ENCODE measurements at places on chromosomes 16 and 17.

DNA sequence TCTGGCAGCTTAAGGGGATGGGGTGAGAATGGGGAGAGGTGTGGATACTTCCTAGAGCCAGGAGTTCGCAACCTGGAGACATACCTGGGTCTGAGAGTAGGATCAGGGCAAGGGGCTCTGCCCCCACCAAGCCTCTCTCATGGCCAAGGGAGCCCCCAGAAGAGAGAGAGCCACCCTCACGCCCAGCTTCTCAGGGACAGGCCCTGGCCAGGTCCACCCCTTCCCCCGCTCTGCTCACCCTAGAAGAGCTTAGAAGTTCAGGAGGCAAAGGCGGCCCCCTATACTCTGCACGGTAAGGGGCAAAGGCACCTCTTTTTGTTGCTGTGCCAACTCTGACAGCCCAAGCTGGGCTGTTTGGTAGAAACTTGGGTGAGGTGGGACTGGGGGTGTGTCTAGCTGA is 69.3 kb upstream of the TMEM97 start:
- DNase-seq = no peak

DNA sequence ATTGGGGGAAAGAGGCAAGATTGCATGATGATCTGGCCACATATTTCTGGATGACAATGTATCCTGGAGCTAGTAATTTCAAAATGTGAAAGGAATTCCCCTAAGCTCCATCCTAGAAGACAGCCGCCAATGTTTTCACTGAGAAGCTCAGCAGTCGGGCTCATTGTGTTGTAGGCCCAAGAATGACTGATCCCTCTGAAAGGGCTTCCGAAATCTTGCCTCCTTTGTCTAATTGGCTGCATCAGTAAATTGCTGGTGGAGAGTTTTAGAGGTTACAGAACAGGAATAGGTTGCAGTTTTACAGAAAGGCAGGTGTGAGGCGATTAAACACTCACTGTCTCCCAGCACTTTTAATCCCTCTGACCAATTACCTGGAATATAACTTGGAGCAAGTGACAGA is 464.1 kb upstream of the SALL1 start:
- no peak for DNase-seq

DNA sequence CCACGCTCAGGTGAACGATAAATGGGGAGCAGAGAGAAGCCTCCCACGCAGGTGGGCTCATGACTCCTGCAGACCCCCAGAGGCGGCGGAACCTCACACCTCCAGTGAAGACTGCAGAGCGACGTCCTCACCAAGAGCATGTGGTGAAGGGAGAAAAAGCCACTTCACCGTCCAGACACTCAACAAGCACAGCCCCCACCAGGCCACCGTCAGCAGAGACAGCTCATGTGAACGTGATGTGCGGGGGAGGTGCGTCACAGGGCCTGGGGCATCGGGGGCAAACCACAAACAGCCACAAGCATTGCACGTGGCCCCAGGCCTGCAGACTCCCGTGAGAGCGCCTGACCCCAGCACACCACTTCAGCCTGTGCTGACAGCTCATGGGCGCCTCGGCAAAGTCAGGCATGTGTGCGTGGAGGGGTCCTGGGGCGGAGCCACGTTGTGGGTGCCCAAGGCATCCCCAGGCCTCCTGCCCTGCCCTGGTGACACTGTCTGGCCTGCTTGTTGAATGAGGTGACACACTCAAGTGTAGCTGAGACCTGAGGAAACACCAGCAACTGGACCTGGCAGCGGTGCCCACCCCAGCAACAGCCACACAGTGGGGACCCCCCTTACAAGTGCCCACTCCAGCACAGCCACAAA is 19.0 kb downstream of the LMF1 start:
- no peak for DNase-seq

GRCh38 chr17:78355701-78356100 is 4.2 kb downstream of the SOCS3 start:
- DNase-seq = no peak

- no peak for DNase-seq
Measured at GRCh38 chr17:64615028-64615677, 47.0 kb downstream of the SMURF2 start.

- DNase-seq = peak; percentile 5
Measured at GRCh38 chr17:52048137-52048898, 110.2 kb downstream of the CA10 start.

- DNase-seq = no peak
Measured at GRCh38 chr17:1766382-1767135, 4.7 kb downstream of the SERPINF1 start.

DNA sequence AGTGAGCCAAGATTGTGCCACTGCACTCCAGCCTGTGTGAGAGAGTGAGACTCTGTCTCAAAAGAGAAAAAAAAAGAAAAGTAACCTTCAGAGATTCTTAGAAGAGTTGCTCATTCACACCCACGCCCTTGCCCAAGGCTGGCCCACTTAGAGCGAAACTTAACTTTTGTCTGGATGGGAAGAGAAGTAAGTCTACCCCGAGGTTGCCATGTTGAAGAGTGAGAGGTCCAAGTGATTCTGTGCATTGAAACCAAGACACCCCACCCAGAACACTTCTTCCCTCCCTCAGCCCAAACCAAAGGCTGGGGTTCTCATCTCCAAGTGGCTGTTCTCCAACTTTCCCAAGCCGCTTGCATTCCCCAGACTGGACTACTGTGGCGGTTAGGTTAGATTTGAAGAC is 2.4 kb upstream of the CISD3 start:
- no peak for DNase-seq

DNA sequence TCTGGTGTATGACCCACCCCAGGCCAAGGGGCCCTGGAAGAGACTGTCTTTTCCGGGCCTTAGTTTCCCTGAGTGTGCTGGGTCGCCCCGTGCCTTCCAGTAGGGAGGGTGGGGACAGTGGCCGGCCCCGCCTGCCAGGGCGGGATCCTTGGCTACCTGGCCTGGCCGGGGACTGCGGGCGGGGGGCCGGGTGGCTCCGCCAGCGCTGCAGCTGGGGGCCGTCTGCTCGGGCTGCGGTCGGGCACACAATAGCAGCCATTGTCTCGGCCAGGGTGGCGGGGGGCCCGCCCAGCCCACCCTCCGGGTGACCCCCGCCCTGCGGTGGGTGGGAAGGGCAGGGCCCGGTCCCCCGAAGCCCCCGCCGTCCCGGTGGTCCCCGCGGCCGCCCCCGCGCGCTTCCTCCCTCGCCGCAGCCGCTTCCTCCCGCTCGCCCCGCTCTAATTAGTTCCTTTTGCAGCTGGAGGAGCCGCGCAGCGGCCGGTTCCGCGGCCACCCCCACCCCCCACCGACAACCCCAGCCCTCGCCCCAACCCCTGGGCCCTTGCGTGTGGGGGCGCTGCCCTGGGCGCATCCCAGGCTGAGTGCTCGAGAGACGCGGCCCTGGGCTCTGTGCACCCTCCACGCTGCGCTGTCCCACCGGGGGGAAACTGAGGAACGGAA is 11.6 kb downstream of the GLIS2 start:
- DNase-seq = peak; percentile 40

GRCh38 chr16:89050868-89051311 is 42.8 kb upstream of the ACSF3 start:
- no peak for DNase-seq

DNA sequence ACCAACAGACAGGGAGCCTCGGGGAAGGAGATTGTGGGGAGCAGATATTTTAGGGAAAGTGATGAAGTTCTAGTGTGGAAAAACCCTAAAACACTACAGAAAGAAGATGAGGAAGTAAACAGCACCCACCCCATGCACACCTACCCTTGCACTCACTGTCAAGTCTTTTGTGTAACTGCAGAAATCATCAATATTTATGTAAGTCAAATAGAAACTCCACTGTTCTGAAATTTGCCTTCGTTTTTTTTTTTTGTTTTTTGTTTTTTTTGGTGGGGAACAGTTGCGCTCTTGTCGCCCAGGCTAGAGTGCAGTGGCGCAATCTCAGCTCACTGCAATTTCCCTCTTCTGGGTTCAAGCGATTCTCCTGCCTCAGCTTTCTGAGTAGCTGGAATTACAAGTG is 273.4 kb downstream of the CPPED1 start:
- DNase-seq = no peak

- DNase-seq = no peak
Measured at GRCh38 chr16:31276600-31276999, 16.8 kb downstream of the ITGAM start.

DNA sequence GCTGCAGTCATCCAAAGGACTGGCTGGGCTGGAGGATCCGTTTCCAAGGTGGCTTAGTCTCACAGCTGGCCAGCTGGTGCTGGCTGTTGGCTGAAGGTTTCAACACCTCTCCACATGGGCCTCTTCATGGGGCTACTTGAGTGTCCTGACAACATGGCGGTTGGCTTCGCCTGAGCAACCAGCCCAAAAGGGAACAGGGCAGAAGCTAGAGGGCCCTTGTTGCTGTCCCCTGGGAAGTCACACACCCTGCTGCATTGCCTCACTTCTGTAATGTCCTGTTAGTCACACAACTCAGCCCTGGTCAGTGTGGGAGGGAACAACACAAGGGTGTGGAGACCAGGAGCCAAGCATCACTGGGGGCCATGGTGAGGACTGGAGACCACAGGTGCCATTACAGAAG is 36.6 kb downstream of the C16orf78 start:
- DNase-seq = no peak

DNA sequence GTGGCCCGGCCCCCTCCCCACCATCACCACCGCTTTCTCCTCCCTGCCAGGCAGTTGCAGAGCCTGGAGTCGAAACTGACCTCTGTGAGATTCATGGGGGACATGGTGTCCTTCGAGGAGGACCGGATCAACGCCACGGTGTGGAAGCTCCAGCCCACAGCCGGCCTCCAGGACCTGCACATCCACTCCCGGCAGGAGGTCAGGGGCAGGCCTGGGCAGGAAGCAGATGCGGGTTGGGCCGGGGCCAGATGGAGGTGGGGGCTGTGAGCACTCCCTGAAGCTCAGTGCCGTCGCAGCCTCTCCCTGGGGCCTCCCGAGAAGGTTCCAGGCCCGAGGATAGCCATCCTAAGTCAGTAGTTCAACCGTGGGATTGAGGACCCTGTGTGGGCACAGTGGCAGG is 14.2 kb upstream of the ADGRG3 start:
- DNase-seq = peak; percentile 36

DNA sequence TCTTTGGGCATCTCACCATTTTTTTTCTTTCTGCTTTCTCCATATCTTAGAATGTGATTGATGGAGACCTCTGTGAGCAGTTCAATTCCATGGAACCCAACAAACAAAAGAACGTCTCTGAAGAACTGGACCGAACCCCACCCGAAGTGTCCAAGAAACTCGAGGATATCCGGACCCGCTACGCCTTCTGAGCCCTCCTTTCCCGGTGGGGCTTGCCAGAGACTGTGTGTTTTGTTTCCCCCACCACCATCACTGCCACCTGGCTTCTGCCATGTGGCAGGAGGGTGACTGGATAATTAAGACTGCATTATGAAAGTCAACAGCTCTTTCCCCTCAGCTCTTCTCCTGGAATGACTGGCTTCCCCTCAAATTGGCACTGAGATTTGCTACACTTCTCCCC is 48.0 kb downstream of the SF3B3 start:
- no peak for DNase-seq

- DNase-seq = no peak
Measured at GRCh38 chr16:70375636-70376611, 29.2 kb downstream of the DDX19A start.

DNA sequence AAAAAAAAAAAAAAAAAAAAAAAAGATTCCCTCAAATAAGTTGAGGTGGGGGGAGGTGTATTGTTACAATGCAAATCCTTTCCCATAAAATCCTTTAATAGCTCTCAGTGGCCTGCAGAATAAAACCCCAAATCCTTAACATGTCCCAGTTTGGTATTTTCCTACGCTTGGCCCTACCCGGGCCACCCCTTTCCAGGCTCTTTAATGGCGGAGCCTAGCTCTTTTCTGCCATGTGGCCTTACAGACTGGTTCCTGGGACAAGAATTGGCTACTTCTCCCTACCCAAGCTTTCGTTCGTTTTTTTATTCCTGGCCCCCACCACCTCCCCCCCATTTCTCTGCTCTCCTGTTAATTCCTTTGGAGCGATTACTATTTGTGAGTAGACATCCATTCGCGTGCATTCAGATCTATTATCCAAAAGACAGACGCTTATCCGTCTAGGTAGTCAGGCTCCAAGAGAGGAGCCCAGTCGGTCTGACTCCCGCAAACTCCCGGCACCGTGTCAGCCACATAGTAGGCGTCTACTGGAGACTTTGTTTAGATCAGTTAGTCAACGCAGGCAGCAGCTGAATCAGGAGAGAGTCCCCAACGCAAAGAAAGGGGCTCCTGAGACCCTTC is 813 bp upstream of the THAP11 start:
- DNase-seq = no peak

DNA sequence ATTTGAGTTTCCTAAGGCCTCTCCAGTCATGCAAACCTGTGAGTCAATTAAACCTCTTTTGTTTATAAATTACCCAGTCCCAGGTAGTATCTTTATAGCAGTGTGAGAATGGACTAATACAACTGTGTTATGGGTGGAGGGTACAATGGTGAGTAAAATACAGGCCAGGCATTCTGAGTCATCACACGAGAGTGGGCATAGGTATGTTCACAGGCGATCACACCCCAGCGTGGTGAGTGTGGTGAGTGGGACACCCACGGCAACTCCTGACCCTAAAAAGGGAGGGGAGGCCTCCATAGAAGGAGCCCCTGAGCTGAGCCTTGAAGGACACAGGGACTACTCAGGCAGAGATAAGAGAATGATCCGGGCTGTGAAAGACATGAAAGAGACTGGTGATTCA is 22.6 kb upstream of the MAPT start:
- no peak for DNase-seq

DNA sequence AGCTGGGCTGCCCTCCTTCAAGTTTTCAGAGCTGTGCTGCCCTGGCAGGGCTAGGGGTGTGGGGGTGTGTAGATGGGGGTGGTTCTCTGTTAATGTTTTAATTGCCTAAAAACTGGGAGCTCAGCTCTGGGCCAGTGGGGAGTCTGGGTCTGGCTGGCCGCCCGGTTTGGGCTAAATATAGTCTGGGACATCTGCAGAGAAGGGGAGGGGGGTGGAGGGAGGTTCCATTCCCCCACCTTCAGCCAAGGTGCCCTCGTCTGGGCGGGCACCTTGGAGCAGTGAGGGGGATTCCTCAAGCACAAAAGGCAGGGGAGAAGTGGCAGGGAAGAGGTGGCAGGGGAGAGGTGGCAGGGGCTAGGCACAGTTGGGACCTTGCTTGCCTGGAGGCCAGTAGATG is 13.0 kb downstream of the RARA start:
- DNase-seq = peak; percentile 53

GRCh38 chr17:63423251-63423950 is 22.7 kb downstream of the CYB561 start:
- DNase-seq = no peak

GRCh38 chr16:79602628-79603014 is 2.1 kb upstream of the MAF start:
- DNase-seq = no peak

DNA sequence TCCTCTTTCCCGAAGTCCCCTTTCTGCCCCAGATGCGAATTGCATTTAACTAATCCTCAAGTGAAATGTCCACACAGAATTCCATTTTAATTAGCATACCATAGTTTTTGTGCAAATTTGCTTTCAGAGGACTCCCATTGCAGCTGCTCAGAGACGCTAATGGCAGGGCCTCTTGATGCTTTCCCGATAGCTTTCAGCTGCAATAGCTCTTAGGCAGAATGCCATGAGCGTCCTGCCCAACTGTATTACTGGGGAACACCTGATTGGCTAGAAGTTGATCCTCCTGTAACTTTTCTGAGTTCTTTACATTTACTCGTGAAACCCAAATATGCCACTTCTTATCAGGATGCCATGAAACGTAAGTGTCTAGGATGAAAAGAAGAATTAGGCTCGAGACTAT is 203.0 kb downstream of the UTP18 start:
- DNase-seq = no peak

Data from NCI-H69 (cell line).